ENCODE measurements at places on chromosomes 16 and 17.

GRCh38 chr17:45127548-45128300 is 4.6 kb downstream of the PLCD3 start:
- DNase-seq = no peak

- DNase-seq = no peak
Measured at GRCh38 chr17:67638871-67639270, 78.9 kb upstream of the NOL11 start.

- no peak for DNase-seq
Measured at GRCh38 chr17:42759982-42760651, 910 bp upstream of the RAMP2 start.

DNA sequence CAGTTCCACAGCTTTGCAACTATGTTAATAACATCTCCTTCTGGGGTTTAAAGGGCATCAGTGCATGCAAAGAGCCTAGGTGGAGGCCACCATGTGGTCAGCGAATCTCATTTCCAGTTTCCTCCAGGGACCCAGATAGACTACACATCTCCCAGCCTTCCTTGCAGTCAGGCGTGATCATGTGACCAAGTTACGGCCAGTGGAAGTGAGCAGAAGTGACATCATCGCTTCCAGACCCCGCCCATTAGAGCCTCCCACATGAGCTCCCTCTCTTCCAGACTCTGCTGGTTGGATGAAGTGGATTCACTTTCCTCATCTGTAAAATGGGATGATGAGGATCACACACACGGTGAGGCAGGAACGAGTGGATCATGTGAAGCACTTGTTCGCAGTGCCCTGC is 27.4 kb upstream of the KDM8 start:
- DNase-seq = no peak

DNA sequence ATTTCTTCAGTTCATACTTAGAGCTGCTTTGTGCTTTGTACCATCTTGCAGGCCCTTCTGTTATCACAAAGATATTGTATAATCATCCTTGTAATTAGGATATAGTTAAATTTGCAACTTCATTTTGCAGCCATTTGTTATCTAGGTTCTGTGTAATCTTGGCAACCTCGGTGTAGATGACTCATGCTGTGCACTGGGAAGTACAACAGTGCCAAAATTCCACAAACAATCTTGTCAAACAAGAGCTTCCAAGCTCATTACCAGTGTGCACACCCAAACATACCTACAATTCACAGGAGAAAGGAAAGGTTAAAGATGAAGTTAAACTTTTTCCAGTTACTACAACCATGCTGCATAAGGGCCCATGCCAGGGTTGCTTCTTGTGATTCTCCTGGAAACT is 1231.8 kb downstream of the CDH11 start:
- no peak for DNase-seq

DNA sequence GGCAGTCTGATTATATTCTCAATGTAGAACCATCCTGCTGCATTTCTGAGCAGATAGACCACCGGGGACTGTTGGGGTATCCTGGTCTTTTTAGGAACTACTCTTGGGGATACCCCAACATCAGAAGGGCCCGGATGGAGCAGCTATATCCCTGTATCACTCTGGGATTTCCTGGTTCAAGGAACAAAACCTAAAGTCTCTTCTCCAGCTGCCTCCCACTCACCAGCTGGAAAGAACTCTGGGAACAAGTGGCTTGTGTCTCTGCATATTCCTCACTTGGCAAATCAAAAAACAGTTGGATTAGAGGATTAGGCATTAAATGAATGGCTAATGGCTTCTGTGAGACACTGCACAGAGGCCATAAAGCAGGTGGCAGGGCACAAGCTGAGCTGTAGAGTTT is 62.3 kb upstream of the HS3ST2 start:
- no peak for DNase-seq

DNA sequence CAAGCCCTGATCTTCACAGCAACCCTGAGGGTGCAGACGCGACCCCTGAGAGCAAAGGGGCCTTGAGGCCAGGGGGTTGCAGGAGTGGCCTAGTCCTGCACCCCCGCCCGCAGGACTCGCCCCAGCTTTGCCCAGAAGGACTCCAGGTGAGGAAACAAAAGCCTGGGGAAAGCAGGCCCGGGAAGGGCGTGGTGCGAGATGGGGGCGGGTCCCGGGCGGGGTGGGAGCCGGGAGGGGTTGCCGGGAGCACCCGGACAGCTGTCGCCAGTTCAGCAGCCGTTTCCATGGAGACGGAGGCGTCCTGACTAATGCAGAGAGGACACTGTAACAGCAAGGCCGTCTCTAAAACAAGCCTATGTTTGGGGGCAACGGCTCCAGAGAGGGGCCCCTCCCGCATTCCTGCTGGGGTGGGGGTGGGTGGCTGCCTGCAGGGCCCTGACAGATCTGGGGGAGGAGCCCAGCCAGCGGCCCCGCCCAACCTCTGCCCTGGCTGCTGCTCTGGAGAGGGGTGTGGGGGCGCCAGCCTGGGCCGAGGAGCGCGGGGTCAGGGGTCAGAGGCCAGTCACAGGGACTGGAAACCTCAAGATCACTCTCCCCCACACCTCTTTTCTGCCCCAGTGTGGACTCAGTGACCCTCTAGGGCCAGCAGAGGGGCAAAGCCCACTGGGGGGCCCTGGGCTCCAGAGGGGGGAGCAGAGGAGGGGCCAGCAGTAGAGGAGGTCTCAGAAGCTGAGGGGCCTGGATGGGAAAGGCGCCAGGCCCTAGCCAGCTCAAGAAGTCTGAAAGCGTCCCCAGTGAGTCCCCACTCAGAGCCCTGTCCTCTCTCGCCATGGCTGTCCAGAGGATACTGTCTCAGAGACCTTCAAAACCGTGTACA is 3.1 kb upstream of the TPPP3 start:
- DNase-seq = peak; percentile 58

GRCh38 chr16:57865746-57866528 is 63.6 kb upstream of the KIFC3 start:
- DNase-seq = peak; percentile 56

DNA sequence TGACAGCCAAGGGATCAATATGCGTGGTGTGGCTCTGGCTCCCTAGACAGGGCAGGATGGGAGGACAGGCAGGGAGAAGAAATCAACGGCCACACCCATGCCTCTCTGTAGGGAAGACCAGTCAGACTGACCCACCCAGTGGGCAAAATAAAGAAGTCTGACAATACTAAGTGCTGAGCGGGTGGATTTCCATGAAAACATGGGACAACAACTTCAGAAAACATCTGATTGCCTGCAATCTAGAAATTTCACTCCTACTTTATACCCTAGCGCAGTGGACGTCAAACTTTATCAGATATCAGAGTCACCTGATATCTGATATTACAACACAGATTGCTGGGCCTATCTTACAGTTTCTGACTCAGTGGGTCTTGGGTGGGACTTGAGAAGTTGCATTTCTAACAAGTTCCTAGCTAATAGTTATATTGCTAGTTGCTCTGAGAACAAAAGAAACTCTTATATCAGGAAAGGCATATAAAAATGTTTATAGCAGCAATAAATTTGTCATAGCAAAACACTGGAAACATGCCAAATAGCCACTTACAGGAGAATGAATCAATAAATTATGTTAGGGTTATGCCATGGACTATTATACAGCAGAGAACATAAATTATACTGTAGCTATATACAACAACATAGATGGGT is 38.4 kb downstream of the C17orf67 start:
- DNase-seq = no peak

DNA sequence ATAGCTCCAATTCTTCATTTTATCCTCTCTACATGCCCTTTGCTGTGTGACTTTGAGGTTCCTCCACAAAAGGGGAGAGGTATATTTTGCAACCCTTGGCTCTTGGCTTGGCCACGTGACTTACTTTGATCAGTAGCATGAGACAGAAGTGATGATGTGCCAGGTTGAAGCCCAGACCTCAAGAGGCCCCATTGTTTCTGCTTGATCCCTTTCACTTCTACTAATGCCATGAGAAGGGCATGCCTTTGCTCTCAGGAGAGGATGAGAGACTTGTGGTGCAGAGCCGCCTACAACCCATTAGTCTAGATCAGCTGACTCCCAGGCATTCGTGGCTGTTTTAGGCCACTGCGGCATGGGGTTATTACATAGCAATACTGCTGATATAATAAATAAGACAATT is 356.2 kb upstream of the SALL1 start:
- no peak for DNase-seq

- DNase-seq = no peak
Measured at GRCh38 chr17:61087024-61087423, 312.6 kb upstream of the TBX2 start.

DNA sequence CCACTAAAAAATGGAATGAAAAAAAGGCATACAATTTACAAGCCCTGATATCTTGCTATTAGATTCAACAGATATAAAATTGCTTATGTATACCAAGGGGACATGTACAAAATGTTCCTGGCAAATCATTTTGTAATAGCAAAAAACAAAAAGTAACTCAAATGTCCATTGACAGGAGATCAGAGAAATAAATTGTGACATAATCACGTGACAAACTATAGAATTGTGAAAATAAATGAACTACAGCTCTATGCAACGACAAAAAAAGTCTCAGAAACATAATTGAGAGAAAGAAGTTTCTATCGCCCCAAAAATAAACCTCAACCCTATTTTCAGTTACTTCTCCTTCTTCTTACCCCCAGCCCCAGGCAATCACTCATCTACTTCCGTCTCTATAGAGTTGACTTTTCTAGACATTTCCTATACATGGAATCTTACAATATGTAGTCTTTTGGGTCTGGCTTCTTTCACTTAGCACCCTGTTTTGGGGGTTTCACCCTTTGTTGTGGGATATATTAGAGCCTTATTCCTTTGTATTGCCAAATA is 12.1 kb upstream of the ACE start:
- DNase-seq = no peak

DNA sequence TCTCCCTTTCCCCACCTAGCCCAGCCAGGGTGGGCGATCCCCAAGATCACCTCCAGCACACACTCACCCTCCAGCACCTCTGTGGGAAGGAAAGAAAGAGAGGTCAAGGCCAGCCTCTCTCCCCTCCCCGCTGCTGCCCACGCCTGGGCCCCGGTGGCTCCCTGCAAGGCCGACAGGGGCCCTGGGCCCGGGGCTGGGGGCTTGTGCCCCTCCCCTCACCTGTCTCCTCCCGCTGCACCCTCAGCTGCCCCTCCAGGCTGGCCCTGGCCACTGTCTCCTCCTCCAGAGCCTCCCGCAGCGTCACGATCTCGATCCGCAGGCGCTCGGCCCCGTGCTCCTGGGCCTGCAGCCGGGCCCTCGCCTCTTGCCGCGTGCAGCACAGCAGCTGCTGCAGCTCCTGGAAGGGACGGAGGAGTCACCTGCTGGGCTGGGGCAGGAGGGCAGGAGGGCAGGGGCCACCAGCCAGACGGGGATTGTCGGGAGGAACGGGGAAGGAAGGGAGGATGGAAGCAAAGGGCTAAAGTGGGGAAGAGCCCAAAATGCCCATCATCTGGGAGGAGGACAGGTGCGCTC is 19.2 kb downstream of the RABEP2 start:
- no peak for DNase-seq

GRCh38 chr16:4683255-4684057 is 9.9 kb upstream of the NUDT16L1 start:
- no peak for DNase-seq

DNA sequence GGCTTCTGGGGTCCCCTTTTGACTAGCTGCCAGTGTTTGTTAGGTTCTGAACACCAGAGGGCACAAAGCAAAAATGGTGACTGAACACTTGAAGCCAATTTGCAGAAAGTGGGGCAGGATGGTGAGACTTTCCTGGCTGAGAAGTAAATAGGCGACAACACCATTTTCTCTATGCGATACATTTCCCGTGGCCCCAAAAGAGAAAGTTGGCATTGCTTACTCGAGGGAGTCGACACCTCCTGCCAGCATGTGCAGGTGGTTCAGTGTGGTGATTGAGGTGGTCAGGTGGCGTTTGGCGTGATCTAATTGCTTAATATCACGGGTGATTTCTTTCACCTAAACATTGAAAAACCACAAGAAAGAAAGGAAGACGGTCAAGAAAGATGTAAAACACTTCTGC is 59.0 kb downstream of the VPS53 start:
- DNase-seq = no peak

- DNase-seq = no peak
Measured at GRCh38 chr17:44887971-44888954, 11.0 kb downstream of the EFTUD2 start.

- DNase-seq = no peak
Measured at GRCh38 chr16:24524855-24525677, 14.3 kb upstream of the RBBP6 start.

DNA sequence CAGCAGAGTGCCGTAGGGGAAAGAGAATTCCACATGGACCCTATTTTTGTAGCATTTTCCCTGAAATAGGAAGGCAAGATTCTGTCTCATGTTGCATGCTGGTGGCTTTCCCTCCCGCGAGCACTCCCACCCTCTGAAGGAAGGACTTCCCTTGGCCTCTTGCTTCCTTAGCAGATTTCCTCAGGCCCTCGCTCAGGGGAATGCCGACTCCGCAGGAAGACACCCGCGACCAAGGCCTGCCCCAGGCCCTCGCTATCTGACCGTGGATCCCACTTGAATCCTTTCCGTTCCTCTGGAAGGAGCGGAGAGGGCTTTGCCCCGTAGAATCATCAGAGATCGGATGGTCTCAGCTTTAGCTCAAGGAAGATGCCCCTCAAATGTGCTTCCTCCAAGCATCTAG is 179.4 kb upstream of the FOXF1 start:
- DNase-seq = no peak

DNA sequence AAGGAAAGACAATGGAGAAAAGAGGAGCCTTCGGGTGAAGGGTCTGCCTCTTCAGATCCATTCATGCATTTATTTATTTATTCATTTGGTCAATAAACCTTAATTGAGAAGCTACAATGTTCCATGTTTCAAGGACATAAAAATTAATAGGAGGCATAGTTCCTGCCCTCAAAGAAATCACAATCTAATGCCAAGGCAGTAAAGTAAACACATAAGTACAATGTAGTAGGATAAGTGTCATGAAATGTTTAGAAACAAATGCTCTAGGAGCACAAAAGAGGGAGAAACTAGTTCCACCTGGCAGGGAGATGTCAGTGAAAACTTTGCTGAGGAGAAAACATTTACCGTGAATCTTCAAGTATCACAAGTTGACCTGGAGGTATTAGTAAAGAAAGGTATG is 103.5 kb upstream of the NOG start:
- DNase-seq = peak; percentile 84

GRCh38 chr17:45284176-45285140 is 22.6 kb upstream of the SPATA32 start:
- DNase-seq = no peak

DNA sequence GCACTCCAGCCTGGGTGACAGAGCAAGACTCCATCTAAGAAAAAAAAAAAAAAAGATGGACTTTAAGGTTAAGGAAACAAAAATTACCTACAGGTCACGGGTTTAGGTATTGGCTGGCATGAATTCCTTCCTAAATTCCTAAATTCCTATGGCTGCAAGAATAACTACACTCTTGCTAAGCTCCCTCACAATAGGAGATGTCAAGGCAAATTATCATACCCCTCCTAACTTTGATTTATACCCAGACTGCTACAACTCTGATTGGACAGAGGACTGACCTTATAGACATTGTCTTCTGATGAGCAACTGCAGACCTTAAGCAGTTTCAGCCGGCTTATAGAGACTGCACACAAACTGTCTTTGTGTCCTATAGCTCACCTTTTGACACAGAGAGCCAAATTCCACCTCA is 25.1 kb upstream of the TMC7 start:
- no peak for DNase-seq
